ENCODE measurements at places on chromosomes 5 and 9. TPM values are rescaled to one million over a fixed set of nuclear protein-coding genes. Genes with fewer than 3 reads are reported as not detected.
A peak's percentile ranks its signal among the peaks of the same experiment; 100 is the strongest.

Gene ANKRD18A
- 2.9 TPM for total RNA-seq

- DNase-seq, result no peak
Measured at GRCh38 chr5:172533058-172533398, 78.7 kb upstream of the SH3PXD2B start.

Gene MUSK
- total RNA-seq, result not detected

GRCh38 chr5:14850419-14851049 is 21.0 kb downstream of the ANKH start:
- no peak for DNase-seq

DNA sequence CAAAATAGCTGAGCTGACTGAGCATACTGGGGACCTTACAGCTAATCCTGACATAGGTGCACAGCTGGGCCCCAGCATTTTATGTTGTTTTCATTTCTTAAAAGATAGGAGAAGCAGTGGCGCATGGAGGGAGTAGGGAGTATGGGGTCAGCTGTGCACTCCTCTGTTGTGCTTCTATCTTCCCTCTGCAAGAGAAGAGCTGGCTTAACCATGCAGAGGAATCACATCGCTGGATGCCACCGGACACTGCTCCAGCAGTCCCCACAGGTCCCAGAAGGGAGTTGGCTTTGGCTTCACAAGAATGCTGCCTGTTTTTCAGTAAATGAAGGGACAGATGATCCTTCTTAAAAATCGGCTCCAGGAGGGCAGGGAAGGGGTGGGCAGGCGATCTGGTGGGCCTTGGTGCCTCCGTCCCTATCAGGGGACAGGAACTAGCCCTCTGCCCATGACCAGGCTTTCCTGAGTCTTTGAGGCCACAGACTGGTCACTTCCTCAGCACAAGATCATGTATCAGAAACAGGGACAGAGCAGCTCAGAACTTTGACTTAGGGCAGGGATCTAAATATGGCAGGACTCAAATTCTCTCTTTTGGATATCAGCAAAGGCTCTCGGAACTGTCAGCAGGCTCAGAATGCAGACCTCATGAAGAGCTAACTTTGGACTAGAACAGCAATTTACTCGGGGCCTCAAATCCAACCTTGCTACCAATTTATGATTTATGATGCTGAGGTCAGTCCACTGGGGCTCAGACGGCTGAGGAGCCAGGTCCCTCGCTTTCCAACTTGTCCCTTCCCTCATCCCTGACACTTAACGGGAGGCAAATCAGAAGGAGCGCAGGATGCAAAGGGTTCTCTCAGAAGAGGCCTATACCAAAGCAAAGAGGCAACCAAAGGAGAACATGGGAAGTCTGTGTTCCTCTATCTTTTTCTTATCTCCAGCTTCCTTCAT is 47.2 kb downstream of the MARCHF3 start:
- DNase-seq, result no peak

Gene CD274
- 11.5 TPM for total RNA-seq

DNA sequence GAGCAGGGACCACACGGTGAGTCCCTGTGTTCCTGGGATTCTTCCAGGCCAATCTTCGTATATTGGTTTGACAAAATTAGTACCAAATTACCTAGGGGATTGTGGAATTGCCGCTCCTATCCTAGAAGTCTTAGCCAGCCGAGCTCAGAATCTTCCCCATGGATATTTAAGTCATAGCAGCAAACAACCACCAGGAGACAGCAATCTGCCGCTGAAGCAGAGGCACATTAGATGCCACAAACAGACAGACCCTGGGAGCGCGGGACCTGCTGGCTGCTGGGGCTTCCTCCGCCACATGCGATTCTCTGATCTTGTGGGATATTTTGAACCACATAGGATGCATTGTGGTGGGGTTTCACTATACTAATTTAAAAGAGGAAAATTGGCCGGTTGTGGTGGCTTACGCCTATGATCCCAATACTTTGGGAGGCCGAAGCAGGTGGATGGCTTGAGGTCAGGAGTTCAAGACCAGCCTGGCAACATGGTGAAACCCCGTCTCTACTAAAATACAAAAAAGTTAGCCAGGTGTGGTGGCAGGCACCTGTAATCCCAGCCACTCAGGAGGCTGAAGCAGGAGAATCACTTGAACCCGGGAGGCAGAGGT is 31.7 kb upstream of the ZBTB43 start:
- peak; percentile 19 for DNase-seq

Measured in HFFc6 (cell line).